ENCODE measurements at places on chromosomes 1 and 21.

- DNase-seq, result no peak
Observed at GRCh38 chr1:35122311-35122710, 43.1 kb downstream of the ZMYM1 start.

DNA sequence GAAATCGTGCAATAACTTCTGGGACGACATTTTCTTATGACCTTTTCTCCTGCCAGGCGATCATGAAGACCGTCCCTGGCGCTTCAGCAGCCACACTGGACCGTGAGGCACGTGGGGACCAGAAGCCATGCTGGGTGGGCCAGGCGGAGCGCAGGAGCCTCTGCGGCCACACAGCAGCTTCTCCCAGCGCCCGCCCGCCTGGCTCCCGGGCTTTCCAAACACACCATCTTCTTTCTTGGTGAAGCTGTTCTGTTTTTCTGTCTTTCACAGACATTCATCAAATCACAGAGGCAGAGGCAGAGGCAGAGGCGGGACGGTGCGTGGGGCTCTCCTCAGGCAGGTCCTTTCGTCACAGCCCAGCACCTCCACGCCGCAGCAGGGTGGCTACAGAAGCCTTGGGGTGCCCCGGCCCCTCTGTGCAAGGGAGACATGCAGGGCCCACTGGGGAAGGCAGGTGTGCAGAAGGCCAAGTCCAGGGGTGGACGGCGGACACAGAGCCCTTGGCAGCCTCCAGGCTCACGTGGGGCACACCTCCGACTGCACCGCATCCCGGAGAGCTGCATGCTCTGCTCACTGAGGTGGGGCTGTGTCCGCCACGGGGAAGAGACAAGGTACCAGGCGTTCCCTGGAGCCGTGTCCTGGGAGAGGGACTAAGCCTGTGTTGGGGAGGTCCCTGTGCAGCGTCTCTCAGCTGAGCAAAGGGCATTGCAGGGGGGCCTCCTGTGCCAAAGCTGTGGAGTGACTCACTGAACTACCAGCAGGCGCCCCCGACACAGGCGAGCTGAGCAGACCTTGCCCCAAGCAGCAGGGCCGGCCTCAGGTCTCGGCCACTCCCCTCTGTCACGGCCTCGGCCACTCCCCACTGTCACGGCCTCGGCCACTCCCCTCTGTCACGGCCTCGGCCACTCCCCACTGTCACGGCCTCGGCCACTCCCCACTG lies 2.6 kb upstream of the TMEM240 start:
- no peak for DNase-seq

DNA sequence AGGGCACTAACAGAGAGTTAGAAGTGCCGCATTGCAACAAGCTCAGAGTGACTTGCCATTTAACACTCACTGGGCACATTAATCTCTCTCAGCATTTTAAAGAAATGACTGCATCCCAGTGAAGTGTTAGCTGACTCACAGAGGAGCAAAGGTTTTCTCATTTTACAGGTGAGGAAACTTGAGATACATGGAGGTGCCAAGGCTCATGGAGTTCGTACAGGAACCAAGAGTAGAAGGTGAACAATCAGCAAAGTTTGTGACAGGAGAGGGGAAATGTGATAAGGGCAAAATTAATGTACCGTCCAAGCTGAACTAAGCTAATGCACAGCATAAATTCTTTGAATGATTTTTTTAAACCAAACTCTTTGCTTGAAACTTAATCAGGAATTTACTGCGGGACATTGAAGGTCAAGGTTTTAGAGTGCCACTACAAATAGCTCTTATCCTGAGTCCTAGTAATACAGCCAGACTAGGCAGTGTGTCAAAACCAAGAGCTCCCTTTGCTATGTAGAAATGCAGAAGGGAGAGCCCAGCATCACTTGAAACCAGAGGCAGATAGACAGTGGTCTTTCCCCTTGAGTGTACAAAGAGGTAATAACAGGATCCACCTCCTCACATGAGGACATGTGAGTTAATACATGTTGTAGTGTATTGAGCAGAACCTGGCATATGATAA lies 22.4 kb upstream of the NTPCR start:
- DNase-seq, result no peak

DNA sequence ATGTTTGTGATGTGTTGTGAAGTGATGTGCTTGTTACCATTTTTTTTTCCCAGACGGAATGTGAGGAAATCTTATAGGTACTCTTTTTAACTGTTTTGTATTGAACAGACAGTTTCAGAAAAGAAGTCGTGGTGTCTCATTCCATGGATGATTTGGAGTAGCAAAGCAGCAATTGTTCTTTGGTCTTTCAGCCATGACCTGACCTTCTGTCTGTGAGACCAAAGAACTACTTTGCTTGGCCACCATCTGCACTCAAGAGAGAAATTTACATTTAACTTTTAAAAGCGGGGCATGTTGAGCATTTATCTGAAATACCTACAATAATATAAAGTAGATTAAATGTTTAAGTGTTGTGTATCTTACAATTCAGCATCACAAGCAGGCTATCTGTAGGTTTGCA lies 90.2 kb downstream of the SDCCAG8 start:
- DNase-seq, result no peak

DNA sequence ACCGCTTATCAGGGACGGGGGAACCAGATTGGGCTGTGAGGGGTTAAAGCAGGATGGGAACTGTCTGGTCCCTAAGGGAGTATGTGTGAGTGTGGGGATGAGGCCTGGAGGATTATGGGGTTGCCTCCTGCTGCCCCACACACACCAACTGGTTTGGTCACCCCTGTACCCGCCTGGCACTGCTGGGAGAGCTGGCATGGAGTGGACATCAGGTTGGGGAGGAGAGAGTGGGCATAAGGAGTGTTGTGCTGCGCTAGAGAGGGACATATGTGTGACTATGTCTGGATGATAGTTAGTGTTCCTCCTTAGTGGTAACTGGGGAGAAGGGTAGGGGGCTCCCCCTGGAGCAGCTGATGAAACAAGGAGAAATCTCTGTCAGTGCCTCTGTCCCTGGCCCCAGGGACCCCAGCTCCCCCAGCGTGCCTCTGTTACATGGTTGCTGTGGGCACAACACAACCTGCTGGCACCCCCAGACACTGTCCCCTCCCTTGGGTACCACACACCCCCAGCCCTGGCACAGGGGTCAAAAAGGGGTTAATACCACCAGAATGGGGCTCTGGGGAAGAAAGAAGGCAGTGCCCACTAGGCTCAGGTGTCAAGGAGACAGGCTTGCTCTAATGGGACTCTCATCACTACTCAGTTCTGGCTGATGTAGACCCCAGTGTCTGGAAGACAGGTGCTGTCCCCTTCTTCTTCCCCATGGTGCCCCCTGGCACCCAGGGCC lies 1.9 kb downstream of the ZBTB7B start:
- DNase-seq, result no peak

DNA sequence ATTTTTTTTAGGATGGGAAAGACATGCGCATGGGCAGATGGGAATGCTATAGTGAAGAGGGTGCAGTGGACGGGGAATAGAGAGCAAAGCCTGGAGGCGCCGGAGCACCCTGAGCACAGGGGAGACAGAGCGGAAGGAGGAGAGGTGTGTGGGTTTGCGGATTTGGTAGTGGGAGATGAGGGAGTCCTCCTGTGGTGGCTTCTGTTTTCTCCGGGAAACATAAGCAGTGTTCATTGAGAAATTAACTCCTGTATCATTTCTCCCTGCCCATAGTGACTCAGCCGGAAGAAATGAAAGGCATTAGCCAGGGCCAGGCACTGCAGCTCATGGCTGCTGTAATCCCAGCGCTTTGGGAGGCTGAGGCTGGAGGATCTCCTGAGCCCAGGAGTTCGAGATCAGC lies 4.7 kb upstream of the PTPRF start:
- DNase-seq, result no peak

DNA sequence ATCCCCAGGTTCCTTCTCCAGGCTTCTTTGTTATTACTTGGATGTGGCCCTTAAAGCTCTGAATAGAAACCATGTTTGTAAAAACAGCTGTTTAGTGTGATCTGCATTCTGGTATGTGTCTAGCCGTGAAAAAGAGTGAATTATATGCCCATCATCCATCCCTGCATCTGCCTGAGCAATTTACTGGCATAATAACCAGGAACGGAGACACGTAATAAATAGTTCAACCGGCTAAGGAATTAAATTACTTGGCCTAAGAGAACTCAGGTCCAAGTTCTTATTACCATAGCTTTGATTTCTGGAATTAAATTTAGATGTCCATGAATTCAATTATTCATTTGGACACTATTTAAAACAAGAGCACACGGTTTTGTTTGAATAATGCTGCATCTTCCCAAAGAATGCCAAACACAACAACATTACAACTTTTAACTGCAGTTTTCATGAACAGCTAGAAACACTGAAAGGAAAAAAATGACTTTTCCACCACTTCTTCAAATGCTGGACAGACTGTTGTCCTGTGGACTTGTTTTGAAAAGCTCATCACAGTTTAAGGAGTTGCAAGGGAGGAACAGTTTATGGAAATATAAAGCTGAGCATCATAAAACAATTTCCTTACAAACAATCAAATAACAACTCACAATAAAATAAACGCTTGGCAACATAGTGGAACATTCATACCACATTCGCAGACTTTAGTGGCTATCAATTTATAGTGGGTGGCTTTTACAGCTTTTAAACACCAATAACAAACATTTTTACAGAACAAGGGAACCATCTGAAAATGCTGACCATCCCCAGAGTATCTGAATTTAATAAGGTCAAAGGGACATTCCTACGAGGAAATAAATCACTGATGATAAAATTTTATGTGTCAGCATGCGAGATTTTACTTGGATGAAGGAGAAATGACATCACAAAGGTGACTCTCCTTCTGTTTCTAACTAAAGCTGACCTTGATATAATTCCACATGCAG lies 144.7 kb downstream of the APP start:
- no peak for DNase-seq

- no peak for DNase-seq
Observed at GRCh38 chr1:52582116-52582696, 20.0 kb upstream of the GPX7 start.

DNA sequence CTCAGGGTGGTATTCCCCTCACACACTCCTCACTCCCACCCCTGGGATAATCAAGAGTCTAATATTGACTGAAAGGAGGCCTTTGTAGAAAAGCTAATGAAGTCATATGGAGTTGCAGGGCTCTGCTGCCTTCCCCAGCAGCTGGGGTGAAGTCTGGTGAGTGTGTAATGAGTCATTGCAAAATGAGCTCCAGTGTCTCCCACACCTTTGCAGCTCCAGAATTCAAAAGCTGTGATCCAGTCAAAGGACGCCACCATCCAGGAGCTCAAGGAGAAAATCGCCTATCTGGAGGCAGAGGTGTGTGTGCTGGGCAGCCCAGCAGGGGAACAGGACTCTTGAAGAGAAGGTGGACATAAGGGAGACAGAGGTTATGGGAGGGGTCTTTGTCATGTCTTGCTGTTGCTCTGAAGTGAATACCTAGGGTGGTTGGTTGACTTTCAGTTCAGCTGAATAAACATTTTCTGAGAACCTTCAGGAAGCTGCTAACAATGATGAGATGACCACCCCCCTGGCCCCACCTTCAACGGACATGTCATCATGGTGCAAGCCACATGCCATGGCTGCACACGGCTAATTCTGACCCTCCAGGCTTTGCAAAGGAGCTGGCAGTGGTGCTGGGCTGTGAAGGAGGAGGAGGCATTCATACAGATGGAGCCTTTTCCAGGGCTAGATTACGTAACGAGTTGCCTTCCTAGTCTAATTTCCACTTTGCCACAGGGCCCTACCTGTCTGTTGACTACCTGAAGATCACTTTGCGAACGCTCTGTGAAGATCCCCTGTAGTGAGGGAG lies 32.2 kb upstream of the SNX27 start:
- no peak for DNase-seq

DNA sequence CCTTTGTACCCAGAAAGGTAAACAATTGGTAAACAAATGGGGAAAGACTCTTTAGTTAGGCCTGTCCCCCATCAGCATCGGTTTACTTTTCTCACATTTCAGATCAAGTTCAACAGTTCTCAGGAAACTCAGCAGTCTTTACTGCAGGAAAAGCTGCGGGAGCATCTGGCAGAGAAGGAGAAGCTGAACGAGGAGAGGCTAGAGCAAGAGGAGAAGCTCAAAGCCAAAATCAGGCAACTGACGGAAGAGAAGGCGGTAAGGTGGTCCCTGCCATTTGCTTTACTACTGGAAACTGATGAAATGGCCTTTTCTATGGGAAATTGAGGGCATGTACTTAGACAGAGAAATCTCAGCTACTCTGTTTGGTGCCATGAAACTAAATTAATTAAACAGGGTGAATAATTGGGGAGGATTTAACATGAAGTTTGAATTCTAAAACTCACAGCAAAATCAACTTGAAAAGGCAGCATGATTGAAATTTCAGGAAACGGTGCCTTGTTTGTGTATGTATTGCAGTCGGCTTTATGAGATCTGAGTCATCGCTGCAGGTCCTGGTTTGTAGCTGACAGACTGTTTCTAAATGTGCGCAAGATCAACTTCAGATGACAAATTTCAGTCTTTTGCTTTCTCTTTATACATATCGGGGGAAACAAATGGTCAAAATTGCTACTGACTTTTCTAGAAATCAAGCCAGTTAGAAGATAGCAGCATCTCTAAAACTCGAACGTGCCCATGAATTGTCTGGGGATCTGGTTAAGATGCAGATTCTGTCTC lies 67.9 kb upstream of the EFHD2 start:
- no peak for DNase-seq

GRCh38 chr1:167412072-167412471 lies 106.3 kb downstream of the CD247 start:
- DNase-seq, result no peak

- DNase-seq, result no peak
Observed at GRCh38 chr1:227134686-227135314, 183.5 kb downstream of the CDC42BPA start.

GRCh38 chr1:83799594-83799993 lies 199.3 kb downstream of the TTLL7 start:
- DNase-seq, result no peak

DNA sequence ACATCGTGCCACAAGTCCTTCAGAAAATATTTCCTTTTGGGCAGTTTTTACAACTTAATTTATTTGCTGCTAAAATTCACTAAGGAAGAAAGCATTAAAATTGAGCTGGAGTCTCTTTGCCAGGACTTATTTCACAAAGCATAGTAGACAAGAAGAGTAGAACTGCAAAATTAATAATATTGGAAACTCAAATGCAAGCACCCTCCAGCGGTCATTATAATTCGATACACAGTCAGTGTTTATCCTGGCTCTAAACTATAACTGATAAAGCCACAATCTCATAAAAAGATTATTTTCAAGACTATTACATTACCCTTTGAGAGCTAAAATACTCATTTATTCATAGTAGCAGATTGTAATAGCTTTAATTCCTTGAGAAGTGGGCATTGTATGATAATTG lies 655.4 kb downstream of the RWDD3 start:
- DNase-seq, result no peak

GRCh38 chr1:184395937-184396480 lies 9.2 kb downstream of the C1orf21 start:
- DNase-seq, result no peak

DNA sequence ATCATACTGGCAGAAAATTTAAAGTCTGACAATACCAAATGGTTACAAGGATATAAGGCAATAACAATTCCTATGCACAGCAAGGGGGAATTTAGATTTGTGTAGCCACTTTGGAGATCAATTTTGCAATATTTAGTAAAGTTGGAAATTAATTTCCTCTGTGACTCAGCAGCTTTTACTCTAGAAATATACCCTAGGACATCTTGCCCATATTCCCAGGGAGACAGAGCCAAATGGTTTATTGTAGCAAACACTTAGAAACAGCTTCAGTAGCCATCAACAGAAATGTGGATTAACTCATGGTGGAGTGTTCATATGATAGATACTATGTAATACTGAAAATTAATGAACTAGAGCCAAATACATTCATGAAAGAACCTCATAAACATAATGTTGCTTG lies 104.6 kb downstream of the BACH1 start:
- no peak for DNase-seq

All from T-cell (primary cell).